ENCODE measurements at places on chromosomes 6 and 20. TPM values are rescaled to one million over a fixed set of nuclear protein-coding genes. Genes with fewer than 3 reads are reported as not detected.

MEI4 gene
- total RNA-seq: 0.45 TPM

DNA sequence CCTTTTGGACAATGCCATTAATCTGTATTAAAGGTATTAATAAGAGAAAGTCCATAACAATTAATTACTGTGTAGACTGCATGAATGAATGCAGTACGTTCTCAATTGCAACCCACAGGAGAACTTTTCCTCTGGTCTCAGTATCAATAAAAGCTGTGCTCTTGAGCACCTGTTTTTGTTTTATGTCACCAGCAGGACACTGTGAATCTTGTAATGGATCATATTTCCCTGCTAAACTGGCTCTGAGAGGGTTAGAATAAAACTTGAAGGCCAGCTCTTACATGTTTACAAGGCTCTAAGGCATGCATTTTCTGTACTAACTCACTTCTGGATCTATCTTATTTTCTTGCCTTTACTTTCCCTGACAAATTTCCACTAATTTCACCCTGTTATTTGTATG lies 214.3 kb upstream of the PLN start:
- no peak overlapping the region for H3K4me3 ChIP-seq
- no peaks in the 10 kb centered on the region for H3K36me3 ChIP-seq
- no peak overlapping the region for H3K27ac ChIP-seq
- no peak for DNase-seq

CDC40 gene
- total RNA-seq: 24.1 TPM

DNA sequence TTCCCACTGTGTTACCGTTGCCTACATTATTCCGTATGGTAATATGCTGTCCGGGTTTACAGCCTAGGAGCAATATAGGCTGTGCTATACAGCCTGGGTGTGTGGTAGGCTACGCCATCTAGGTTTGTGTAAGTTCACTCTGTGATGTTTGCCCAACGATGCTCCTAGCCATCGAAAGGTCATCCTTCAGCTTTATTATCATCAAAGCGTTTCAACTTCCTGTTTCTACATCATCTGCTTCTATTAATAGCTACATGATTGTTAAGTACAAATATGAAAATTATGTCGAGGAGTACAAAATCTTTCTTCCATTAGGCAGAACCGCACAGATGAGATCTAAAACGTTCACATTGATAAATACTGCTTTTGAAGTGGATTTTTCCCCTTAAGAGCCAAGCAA lies 69.9 kb downstream of the PPP1R14C start:
- peaks cover 8% of the 10 kb centered on the region for H3K27me3 ChIP-seq
- DNase-seq: no peak
- no peak overlapping the region for H3K27ac ChIP-seq
- H3K4me1 ChIP-seq: no peaks in the 10 kb centered on the region
- H3K36me3 ChIP-seq: no peaks in the 10 kb centered on the region
- H3K4me3 ChIP-seq: no peak overlapping the region

LRRC73 gene
- 1.0 TPM for total RNA-seq

GRCh38 chr6:106426250-106426970 lies 65.9 kb downstream of the CRYBG1 start:
- H3K4me1 ChIP-seq: no peaks in the 10 kb centered on the region
- peaks cover 69% of the 10 kb centered on the region for H3K27me3 ChIP-seq
- H3K27ac ChIP-seq: no peak overlapping the region
- H3K36me3 ChIP-seq: no peaks in the 10 kb centered on the region
- no peak for DNase-seq

DNA sequence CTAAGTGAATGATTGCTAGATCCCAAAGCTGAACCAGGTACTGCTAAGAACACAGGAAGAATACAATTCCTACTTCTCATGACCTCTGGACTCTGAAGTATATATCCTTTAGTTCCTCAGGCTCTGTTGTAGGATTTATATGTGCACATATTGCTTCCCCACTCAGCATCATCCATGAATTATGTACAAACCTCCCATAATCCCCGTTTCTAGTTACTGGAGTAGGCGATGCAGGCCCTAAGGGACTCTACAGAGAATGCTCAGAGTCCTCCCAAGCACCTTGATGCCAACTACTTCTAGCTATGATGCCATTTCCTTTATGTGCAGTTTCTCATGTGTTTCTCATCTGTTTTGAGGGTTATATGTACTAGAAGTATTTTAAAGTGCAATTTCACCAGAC lies 154.9 kb upstream of the EPHA7 start:
- H3K27me3 ChIP-seq: no peaks in the 10 kb centered on the region
- no peaks in the 10 kb centered on the region for H3K4me1 ChIP-seq
- H3K27ac ChIP-seq: no peak overlapping the region
- H3K4me3 ChIP-seq: no peak overlapping the region

BPIFB1 gene
- 0.26 TPM for total RNA-seq

DNA sequence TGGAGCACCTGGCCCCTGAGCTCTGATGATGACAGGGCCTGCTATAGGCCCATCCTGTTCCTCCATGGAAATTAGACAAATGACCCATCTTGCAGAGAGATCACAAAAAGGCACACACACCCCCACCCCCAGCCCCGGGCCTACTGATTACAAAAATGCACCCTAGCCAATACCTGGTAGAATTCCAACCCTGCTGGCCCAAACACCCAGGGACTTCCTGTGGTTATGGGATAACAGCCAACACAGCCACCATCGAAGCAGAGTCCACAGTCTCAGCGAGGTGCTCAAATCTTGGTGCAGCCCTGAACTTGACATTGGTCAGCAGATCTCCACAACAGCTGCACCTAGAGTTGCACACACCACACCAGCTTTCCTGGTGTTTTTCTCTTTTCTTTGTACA lies 17.0 kb downstream of the NCR2 start:
- no peaks in the 10 kb centered on the region for H3K36me3 ChIP-seq
- H3K27me3 ChIP-seq: peaks cover 40% of the 10 kb centered on the region
- no peak overlapping the region for H3K4me3 ChIP-seq
- DNase-seq: no peak
- H3K27ac ChIP-seq: no peak overlapping the region

LY6G5B gene
- total RNA-seq: 13.9 TPM

DNA sequence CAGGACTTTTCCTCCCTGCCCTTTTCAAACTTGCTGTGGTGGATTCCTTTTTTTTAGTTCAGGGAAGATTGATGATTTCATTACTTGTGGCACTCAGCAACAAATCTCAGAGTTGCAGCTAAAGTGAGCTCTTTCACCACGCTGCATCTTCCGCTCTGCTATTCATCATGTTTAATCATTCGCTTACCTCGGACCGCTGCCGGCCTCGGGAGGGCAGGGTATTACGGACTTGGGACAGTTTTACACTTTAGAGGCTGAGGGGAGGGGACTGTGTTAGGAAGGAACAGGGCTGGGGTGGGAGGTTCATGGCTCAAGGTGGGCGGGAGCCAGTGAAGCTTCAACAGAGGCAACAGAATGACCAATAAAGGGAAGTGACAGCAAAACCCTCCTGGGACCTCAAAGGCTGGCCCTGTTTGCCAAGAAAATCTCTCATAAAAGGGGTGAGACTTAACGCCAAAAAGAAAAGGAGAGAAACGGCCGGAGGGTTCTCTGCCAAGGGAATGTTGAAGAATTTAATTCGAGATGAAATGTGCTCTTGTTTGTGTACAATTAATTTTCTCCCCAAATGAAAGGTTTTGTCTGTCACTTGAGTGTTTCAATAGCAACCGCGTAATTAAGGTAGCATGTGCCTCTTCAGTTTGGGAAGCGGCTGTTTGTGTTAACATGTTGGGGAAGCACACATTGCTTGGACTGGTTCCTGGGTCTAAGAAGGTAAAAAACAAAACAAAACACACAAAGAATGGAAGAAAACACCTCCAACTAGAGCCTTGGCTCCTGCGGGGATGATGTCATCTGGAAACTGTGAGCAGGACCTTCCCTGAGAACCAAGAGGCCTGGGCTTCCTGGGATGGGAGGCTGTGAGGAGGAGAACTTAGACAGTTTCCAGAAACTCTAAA lies 72.5 kb upstream of the SULF2 start:
- H3K36me3 ChIP-seq: no peaks in the 10 kb centered on the region
- DNase-seq: no peak
- H3K27me3 ChIP-seq: peaks cover 8% of the 10 kb centered on the region
- peaks cover 9% of the 10 kb centered on the region for H3K4me1 ChIP-seq
- H3K27ac ChIP-seq: peak overlapping the region; percentile 30
- no peak overlapping the region for H3K4me3 ChIP-seq

LY86 gene
- not detected for total RNA-seq
